Activated naive CD4-positive, alpha-beta T cell (primary cell): ENCODE measurements at places on chromosomes 3 and 15.

- no peak for DNase-seq
These were observed 37.6 kb downstream of the PTPN23 start for GRCh38 chr3:47418167-47419082.

DNA sequence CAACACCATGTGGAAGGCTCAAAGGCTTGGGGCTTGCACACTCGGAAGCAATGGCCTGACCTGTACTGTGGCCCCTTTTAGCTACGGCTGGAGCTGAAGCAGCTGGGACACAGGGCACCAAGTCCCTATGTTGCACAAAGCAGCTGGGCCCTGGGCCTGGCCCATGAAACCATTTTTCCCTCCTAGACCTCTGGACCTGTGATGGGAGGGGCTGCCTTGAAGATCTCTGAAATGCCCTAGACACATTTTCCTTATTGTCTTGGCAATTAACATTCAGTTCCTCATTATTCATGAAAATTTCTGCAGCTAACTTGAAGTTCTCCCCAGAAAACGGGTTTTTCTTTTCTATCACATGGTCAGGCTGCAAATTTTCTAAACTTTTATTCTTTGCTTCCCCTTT is 85.6 kb upstream of the ALDH1A3 start:
- DNase-seq = no peak

DNA sequence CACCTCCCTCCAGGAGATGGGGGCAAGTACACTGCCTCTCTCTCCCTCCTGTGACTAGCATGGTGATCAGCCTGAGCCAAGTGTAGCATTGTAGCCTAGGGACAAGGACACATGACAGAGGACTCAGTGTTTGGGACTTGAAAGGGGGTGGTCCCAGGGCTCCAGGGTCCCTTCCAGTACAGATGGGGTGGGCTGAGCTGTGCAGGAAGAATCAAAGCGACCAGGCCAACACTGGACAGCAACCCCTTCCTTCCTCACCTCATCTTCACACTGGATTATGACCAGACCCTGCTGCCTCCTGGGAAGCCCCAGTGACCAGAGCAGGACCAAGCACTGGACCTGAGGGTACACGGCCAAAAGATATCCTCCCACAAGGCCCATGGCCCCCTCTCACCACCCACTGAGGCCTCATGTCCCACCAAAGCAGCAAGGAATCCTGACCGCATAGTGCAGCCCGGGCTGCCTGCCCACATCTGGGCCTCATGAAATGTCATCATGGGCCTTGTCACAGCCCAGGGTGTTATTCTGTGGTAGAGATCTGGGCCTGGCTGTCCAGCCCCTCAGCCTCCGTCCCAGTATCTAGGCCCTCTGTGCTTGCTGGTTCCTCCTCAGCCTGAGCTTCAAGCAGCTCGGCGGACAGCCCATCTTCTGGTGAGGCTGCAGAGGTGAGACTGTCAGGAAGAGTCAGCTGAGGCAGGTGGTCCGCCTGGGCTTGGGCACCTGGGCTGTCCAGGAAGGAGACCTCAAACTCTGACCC is 9.5 kb downstream of the GORASP1 start:
- no peak for DNase-seq

DNA sequence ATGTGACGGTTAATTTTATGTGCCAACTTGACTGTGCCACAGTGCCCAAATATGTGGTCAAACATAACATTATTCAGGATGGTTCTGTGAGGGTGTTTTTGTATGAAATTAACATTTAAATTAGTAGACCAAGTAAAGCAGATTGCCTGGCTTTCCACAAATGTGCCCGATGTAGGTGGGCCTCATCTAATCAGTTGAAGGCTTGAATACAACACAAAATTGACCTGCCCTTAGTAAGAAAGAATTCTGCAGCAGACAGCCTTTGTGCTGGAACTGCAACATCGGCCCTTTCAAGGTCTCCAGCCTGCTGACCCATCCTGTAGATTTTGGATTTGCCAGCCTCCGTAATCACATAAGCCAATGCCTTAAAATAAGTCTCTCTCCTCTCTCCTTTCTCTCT is 215.9 kb downstream of the MEX3B start:
- no peak for DNase-seq

- DNase-seq = no peak
These were observed 55.0 kb downstream of the PRICKLE2 start for GRCh38 chr3:64170270-64170669.

DNA sequence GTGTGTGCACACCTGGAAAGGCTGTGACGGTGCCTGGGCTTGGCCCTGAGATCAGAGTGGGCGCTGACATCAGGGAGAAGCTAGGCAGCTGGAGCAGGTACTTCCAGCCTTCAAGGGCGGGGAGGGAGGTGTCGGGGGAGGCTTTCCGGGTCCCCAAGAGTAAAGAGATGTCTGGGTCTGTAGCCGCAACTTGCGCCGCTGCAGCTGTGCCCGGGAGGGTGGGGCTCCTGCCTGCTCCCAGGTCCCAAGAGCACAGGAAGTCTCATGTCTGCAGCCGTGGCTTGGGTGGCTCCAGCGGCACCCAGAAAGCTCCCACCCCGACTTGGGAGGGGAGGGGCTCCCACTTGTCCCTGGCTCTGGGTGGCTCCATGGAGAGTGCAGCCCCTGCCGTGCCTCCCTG is 103.2 kb upstream of the BNIP2 start:
- DNase-seq = no peak

- no peak for DNase-seq
These were observed 269.4 kb downstream of the UACA start for GRCh38 chr15:70493787-70494516.
